ENCODE measurements at places on chromosomes 5 and 9. TPM values are rescaled to one million over a fixed set of nuclear protein-coding genes. Genes with fewer than 3 reads are reported as not detected.

AFAP1L1 gene
- 5.9 TPM for total RNA-seq

EGFLAM gene
- total RNA-seq = 4.6 TPM

- H3K27ac ChIP-seq = no peak overlapping the region
- H3K4me1 ChIP-seq = no peaks in the 10 kb centered on the region
- no peak overlapping the region for H3K4me3 ChIP-seq
- H3K36me3 ChIP-seq = no peaks in the 10 kb centered on the region
- H3K27me3 ChIP-seq = no peaks in the 10 kb centered on the region
Observed at GRCh38 chr5:68053202-68053601, 162.4 kb upstream of the PIK3R1 start.

GRCh38 chr5:63032343-63032742 is 453.7 kb downstream of the LRRC70 start:
- no peak overlapping the region for H3K27ac ChIP-seq
- H3K4me1 ChIP-seq = no peaks in the 10 kb centered on the region
- no peak overlapping the region for H3K4me3 ChIP-seq
- H3K27me3 ChIP-seq = no peaks in the 10 kb centered on the region
- no peak for DNase-seq

DNA sequence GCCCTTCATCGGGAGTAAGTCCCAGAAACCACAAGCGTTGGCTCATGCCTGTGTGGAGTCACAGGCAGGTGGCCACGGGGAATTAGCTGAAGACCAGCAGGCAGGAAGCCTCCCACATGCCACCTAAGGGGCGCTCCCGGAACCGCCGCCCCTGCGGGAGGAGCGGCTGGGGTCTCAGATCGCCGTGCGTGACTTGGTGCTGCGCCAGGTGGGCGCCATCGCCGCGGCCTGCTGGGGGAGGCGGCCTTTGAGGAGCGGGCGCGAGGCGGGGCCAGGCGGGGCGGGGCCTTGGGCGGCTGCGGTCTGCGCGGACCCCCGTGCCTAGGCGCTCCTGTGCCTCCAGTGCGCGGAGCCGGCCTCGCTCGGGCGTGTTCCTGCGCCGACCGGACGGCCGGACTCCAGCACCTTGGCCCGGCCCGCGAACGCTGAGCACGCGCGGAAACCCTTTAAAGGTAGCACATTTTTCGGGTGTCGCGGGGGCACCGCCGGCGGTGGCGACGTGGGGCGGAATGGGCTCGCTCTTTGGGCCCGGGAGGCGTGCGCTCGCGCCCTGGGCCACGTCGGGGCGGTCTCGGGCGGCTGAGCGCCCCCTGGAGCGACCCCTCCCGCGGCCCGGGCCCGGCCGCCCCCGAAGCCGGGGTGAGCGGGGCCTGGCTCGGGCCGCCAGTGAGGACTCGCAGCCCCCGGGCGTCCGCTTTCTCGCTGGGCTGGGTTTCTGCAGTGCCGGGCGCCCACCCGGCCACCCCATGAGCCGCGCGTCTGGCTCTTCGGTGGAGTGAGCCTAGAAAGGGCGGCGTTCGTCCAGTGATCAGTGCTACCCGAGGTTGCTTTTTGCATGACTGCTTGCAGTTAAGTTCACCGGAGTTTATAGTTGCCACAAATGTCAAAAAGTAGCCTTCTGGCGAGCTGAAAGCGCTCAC is 24.5 kb downstream of the LECT2 start:
- peaks cover 13% of the 10 kb centered on the region for H3K4me1 ChIP-seq
- no peak overlapping the region for H3K27ac ChIP-seq
- H3K4me3 ChIP-seq = no peak overlapping the region

GRCh38 chr9:127954831-127955293 is 17.2 kb upstream of the DPM2 start:
- H3K36me3 ChIP-seq = no peaks in the 10 kb centered on the region
- peak overlapping the region; percentile 83 for H3K27ac ChIP-seq
- no peak overlapping the region for H3K4me3 ChIP-seq
- H3K27me3 ChIP-seq = no peaks in the 10 kb centered on the region
- DNase-seq = no peak

GRCh38 chr9:94928691-94929368 is 202.3 kb downstream of the AOPEP start:
- H3K27me3 ChIP-seq = no peaks in the 10 kb centered on the region
- peak overlapping the region; percentile 35 for H3K27ac ChIP-seq
- DNase-seq = no peak
- no peak overlapping the region for H3K4me3 ChIP-seq

GRCh38 chr9:4206718-4207117 is 93.2 kb downstream of the GLIS3 start:
- H3K36me3 ChIP-seq = no peaks in the 10 kb centered on the region
- DNase-seq = peak; percentile 13
- no peak overlapping the region for H3K4me3 ChIP-seq
- H3K27me3 ChIP-seq = no peaks in the 10 kb centered on the region

DNA sequence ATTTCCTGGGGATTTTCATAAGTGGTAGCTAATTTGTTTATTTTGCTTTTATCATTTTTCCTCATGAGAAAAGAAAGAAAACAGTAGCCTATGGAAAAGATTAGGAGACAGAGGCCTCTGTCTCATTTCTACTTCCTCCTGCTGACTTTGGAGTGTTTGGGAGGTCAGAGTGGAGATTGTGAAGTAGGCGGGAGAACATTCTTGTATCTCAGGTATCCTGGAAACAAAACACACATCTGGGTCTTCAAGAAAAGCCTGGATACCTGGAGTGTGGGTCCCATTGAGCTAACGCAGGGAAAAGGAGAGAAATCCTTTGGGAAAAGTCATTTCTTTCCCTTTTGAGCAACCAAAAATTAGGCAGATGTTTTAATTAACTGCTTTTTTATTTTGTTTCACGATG is 161.5 kb upstream of the DMAC1 start:
- H3K36me3 ChIP-seq = no peaks in the 10 kb centered on the region
- H3K4me3 ChIP-seq = no peak overlapping the region
- no peaks in the 10 kb centered on the region for H3K27me3 ChIP-seq
- no peak for DNase-seq
- H3K27ac ChIP-seq = no peak overlapping the region

DNA sequence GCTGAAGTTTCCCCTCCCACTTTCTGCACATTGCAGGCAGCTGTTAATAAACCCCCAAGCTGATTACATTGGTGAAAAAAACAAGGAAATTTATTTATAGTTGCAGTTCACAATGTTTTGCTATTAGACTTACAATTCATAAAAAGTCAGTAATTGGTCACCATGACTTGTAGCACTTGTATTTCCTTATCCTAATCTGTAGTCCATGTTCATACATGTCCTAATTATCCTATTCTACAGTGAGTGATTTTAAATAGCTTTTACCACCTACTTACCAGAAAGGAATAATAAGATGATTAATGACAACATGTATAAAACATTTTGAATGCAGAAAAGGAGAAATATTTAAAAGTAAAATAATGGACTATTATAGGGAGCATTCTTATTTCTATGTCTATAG is 760.0 kb upstream of the RIOK2 start:
- H3K4me3 ChIP-seq = no peak overlapping the region
- no peak for DNase-seq
- no peaks in the 10 kb centered on the region for H3K36me3 ChIP-seq
- no peaks in the 10 kb centered on the region for H3K27me3 ChIP-seq
- no peak overlapping the region for H3K27ac ChIP-seq

GRCh38 chr5:28216939-28217360 is 1178.6 kb upstream of the CDH9 start:
- H3K4me1 ChIP-seq = no peaks in the 10 kb centered on the region
- H3K27ac ChIP-seq = no peak overlapping the region
- H3K4me3 ChIP-seq = no peak overlapping the region
- DNase-seq = no peak

GRCh38 chr5:50694027-50694590 is 27.7 kb downstream of the PARP8 start:
- H3K4me1 ChIP-seq = no peaks in the 10 kb centered on the region
- no peaks in the 10 kb centered on the region for H3K27me3 ChIP-seq
- DNase-seq = no peak
- no peak overlapping the region for H3K4me3 ChIP-seq

DNA sequence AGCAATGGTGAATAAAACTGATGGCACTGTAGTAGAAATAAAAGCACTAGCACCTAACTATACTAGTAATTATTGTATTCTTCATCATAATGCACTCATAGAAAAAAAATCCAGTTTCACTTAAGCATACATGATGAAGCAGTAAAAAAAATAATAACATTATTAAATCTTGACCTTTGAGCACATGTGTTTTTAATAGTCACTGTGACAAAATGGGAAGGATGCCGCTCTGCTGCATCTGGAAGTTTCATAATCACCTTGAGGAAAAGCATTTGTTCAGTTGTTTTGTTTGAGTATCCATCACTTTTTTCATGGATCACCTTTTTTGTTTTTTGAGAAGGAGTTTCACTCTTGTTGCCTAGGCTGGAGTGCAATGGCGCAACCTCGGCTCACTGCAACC is 13.2 kb downstream of the OR2K2 start:
- no peaks in the 10 kb centered on the region for H3K27me3 ChIP-seq
- no peaks in the 10 kb centered on the region for H3K4me1 ChIP-seq
- H3K36me3 ChIP-seq = no peaks in the 10 kb centered on the region
- no peak for DNase-seq

OGN gene
- total RNA-seq = 2.6 TPM

GRCh38 chr9:112037281-112038016 is 137.6 kb downstream of the SUSD1 start:
- no peak overlapping the region for H3K4me3 ChIP-seq
- no peak for DNase-seq
- H3K36me3 ChIP-seq = no peaks in the 10 kb centered on the region
- H3K27me3 ChIP-seq = no peaks in the 10 kb centered on the region

Measured in body of pancreas (tissue), 4 donors.